Neural progenitor cell (in vitro differentiated cells): ENCODE measurements at places on chromosomes 7 and 10.

DNA sequence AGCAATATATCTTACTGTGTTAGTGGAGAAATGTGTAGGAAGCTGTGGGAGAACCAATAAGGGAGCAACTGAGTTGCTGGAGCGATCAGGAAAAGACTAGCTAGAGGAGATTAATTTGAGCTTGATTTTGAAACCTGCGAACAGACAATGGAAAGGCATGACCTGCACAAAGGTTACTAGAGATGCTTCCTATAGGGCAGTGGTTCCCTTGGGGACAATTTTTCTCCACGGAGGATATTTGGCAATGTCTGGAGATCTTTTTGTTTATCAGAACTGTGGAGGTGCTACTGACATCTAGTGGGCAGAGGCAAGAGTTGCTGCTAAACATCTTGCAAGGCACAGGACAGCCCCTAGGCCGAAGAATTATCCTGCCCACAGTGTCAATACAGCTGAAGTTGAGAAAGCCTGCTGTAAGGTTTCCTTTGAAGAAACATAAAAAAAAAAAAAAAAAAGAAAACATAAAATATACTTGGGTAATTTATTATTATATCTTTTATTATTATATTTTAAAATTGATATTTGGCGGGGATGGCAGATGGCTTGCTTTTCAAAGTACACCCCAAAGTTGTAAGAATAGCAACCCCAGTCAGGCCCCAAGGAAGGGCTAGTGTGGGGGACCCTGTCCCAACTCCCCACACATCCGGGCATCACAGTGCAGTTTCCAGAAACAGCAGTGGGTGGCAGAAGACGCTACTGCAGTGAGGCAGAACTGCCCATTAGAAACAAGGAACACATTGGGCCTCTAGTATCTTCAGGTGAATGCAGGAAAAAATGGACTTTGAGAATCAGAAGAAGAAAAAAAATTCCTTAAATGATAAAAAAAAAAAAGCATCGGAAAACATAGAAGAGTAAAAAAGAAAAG is 481.6 kb downstream of the SH2D4B start:
- DNase-seq = peak; percentile 73

DNA sequence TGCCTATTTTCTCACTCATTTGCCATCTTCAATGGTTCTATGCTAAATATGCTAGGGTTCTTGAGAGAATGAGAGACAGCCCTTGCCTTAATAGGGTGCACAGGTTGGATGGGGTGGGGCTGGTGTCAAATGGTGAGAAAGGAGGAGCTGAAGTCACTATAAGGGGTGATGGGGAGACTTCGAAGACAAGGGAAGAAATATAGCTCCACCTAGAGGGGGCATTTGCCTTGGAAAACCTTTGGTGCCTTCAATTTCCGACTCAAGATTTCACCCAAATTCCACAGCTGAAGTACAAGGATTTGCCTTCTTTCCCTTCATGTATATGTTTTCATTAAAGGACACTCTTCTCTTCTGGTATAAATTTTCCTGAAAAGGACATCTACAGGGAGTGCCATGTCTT is 5.6 kb downstream of the PTN start:
- no peak for DNase-seq

DNA sequence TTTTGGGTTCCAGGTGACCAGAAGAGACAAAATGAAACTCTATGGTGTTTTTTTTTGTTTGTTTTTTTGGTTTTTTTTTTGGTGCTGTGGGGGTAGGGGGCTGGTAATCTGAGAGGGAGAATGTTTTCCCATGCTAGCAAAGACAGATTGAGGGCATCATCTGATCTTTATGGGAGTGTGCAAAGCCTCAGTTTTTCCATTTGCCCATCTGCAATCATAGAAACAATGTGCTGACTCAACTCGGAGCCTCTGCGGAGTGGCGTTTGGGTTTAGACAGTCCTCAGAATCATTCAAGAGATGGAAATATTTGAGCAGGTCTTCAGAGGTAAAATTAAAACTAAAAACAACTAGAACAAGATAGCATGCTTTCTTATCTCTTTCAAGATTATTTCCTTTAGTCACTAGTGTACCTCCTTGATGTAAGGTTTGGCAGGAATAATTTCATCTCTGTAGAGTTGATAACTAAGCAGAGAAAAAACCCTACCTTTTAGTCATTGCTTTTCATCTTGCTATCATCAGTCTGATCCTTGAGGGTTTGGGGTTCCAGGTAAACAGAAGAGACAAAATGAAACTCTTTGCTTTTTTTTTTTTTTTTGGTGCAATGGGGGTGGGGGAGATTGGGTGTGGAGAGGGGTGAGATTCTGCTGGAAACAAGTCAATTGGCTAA is 18.0 kb downstream of the CNNM2 start:
- DNase-seq = no peak

DNA sequence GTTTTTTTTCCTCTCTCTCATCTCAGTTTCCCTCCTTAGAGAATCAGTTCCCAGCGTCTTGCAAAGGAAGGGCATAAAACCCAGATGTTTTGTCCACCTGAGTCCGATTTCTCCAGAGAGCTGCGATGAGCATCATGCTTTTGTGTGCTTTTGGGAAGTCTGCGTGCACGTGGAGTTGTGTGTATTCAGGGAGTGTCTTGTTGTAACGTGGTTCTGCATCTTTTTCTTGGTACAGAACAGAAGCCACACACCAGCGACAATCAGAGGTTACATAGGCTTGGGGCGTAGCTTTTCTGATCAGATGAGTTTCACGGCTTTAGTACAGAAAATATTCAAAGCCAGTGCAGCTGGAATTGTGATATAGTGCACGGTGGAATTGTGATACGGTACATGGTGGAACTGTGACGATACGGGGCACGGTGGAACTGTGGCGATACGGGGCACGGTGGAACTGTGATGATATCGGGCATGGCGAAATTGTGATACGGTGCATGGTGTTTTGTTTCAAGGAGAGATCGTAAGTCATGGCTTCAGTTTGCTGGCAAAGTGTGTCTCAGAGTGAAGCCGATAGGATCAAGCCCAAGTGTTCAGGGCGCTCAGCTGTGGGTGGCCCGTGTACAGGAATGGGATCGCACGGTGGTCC is 32.8 kb downstream of the FOXK1 start:
- no peak for DNase-seq

DNA sequence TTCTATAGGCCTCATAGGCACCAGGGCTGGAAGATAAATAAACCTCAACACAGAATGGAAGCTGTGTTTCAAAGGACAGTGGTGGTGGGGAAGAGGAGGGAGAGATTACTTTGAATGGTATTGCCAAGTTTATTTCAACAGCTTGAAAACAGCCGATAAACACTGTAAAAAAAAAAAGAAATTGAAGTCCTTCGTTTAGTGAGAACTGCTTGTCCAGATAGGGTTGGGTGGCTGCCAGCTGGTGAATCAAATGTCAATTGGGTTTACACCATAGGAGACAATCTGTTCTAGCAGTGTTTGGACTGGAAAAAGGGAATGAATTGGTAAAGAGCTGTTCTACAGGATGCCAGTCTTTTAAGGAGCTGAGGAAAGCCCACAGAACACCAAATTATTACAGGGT is 254.8 kb downstream of the PHF14 start:
- no peak for DNase-seq

- DNase-seq = no peak
Measured at GRCh38 chr7:158579662-158580646, 7.7 kb downstream of the PTPRN2 start.

GRCh38 chr10:119024882-119025281 is 4.6 kb upstream of the NANOS1 start:
- DNase-seq = no peak

- no peak for DNase-seq
Measured at GRCh38 chr10:34474009-34474376, 341.1 kb downstream of the PARD3 start.

DNA sequence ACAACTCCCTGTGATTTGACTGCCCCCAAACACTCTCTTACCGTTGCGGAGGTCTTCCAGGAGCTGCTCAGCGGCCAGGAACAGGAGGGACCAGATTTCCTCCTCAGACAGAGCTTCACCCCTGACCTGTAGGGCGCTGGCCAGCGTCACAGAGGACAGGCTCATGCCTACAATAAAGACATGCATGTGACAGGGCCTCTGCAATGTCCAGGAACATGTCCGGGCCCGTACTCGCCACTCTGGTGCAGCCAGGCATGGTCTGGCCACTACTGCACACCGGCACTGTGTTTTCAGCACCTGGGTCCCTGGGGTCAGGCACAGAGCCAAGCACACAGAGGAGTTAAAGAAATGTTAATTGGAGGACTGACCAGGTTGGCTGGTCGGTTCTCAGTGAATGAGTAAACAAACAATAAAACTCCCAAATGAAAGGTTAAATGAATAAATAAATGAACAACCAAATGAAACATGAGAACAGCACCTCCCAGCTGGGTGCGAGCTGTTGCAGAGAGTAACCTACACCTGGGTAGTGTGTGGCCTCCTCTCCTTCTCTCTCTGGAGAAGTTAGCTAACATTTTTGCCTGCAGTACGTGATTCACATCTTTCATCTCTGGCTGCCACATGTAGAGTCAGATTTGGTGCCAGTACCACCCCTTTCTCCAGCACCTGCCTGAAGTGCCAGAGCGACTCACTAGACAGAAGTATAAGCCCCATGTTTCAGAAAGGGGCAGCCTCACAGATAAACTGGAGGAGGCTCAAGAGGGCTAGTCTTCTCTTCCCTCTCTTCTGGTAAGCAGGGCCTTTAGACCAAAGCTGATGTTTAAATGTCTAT is 22.8 kb downstream of the FRMPD2 start:
- no peak for DNase-seq

- no peak for DNase-seq
Measured at GRCh38 chr7:81887098-81888090, 117.5 kb upstream of the HGF start.

DNA sequence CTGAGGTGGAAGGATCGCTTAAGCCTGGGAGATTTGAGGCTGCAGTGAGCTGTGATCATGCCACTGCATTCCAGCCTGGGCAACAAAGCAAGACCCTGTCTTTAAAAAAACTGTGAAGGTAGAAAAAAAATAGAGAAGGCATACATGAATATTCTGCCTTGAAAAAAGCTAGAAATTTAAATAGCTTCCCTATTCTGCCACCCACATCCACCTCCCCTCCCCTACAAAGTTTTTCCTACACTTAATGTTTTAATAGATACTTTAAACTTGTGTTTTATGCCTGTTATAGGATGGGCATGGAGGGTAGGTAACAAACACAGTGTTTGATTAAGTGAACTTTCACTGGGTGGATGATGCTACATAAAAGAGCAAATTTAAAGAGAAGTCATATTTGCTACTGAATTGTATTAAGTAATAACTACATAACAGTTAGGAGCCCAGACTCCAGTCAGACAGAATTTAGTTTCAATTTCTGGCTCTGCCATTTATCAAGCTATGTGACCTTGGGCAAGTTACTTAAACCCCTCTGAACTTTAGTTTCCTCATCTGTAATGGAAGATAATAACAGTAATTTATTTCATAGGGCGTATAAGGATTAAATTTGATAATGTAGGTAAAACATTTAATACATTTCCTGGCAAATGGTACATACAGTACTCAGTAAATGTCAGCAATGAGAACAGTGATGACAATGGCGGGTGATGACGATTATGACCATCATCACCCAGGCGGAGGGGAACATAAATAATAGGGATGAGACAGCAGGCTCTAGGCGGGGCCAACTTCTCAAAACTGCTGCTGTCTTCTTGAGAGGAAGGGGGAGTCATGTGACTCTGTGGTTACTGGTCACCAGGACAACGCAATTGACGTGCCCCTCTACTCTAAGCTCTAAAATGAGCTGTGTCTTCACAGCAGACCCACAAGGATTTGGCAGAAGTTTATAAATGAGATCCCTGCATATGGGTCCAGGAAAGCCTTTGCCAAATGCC is 15.8 kb downstream of the DNMBP start:
- DNase-seq = no peak

- DNase-seq = no peak
Measured at GRCh38 chr10:132793213-132793612, 7.3 kb upstream of the NKX6-2 start.

DNA sequence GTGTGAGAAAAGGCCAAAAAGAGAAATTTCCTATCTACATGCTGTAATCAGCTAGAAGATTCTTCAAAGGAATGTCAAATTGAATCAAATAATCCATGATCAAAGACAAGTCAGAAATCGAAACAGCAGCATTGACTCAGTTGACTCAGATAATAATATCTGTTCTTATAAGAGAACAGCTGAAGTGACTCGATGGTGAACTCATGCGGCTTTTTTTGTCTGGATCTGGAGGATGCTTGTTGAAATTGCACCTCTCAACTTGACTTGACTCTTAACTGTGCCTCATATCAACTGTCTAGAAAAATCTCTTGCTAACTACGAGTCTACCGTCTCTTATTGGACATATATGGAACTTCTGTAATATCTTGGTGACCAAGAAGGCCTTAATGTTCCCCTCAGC is 599.5 kb downstream of the PHTF2 start:
- no peak for DNase-seq

DNA sequence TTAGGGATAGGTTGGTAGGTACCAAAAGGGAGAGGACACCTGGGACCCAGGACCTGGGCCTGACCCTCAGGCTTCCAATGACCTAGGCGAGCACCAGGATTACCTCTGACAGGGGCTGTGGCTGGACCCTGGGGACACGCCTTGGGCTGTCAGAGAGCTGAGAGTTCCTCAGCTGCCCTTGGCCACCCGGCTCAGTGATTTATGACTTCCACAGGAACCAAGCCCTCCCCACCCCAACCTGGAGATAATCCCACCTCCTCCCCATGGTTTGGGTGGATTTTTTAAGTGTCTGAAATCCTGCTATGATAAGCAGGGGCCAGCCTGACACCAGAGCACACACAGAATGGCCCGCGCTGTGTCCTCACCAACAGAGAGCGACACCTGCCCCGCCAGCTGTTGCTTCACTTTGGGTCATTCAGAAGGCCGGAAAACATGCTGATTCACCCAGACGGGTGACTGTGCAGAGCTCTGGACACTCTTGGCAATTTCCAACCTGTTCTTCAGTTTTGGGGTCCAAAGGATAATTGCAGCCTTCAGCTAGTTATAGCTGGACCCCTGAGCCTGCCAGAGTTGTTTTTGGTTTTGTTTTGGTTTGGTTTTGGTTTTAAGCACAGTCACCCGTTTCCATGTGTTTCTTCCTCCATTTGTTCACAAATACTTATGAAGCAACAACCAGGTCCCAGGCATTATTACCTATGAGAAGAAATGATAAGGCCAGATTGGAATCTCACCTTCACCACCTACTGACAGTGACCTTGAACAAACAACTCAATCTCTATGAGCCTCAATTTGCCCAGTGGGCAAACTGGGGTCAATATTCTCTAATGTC is 78.2 kb downstream of the RAB11FIP2 start:
- DNase-seq = no peak
